ENCODE measurements at places on chromosomes 3 and 15.

- no peak for DNase-seq
Measured at GRCh38 chr15:45873781-45874180, 239.0 kb downstream of the SQOR start.

DNA sequence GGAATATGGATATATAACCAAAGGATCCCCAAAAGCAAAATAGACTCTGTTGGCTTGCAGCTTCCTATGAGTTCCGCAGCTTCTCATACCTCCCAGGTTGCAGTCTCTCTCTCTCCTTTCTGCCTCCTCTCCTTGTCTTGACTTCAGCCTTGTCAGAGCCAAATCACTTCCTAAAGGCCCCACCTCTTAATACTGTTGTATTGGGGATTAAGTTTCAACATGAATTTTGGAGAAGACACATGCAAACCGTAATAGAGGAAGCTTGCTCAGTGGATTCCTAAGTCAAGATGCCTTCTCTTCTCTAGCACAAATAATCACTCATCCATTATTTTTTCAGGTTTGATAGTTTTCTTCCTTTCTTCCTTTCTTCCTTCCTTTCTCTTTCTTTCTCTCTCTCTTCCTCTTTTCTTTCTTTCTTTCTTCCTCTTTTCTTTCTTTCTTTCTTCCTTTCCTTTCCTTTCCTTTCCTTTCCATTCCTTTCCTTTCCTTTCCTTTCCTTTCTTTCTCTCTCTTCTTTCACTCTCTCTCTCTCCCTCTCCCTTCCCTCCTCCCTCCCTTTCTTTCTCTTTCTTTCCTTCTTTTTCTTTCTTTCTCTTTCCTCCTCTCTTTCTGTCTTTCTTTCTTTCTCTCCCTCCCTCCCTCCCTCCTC is 411.3 kb upstream of the TPM1 start:
- no peak for DNase-seq

- DNase-seq: no peak
Measured at GRCh38 chr15:91780387-91780786, 73.1 kb upstream of the SLCO3A1 start.

- no peak for DNase-seq
Measured at GRCh38 chr3:94036909-94037507, 8.6 kb upstream of the STX19 start.

DNA sequence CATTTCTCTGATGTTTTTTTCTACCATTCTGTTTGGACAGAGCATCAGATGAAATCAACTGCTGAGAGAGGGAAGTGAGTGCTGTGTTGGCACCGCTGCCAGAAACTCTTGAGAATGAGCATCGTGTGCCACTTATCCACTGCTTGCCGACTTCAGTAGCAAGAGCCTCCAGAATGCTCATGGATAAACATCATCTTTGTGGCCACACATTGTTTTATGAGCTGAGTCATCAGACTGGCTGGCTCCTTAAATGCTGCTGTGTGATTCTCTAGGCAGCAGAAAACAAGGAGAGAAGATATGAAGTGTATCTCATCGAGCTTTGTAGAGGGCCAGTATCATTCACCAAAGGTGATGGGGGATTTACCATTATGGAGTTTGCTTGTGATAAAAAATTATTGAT is 3.4 kb upstream of the DOCK3 start:
- DNase-seq: no peak

DNA sequence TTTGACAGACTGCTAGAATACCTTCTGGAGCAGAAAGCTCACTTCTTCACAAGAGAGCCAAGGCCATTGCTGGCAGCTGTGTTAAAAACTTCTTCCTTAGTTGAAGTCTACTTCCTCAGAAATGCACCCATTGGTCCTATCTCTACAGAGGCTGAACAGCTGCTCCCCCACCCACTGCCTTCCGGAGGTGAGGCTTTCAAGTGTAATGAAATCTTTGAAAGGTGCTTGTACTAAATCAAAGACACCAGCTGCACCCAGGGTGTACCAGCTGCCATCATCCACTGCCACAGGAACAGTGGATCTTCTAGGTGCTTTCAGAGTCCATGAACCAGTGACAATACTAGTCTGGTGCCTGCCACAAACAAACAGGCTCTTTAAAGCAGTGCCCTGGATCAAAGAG is 26.4 kb upstream of the HERC1 start:
- peak; percentile 73 for DNase-seq

DNA sequence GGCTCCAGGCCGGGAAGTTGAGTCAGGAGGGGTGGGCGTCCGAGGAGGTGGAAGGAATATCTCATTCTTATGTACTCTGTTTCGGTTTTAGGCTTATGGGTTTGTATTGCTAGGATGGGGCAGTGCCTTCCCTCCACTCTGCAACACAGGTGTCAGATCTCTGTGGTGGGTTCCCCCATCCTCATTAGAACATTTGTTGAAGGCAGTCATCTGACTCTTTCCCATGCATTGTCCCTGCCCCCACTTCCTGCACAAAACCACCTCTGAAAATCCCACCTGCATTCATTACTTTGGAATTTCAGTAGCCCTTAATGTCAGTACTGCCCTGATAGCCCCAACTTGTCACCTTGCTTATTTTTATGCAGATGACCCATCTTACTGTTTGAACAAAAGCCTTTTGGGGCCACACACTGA is 29.5 kb downstream of the GYG1 start:
- no peak for DNase-seq

GRCh38 chr3:77147836-77148578 is 108.1 kb downstream of the ROBO2 start:
- no peak for DNase-seq

- no peak for DNase-seq
Measured at GRCh38 chr3:125313060-125313635, 62.0 kb downstream of the ZNF148 start.

DNA sequence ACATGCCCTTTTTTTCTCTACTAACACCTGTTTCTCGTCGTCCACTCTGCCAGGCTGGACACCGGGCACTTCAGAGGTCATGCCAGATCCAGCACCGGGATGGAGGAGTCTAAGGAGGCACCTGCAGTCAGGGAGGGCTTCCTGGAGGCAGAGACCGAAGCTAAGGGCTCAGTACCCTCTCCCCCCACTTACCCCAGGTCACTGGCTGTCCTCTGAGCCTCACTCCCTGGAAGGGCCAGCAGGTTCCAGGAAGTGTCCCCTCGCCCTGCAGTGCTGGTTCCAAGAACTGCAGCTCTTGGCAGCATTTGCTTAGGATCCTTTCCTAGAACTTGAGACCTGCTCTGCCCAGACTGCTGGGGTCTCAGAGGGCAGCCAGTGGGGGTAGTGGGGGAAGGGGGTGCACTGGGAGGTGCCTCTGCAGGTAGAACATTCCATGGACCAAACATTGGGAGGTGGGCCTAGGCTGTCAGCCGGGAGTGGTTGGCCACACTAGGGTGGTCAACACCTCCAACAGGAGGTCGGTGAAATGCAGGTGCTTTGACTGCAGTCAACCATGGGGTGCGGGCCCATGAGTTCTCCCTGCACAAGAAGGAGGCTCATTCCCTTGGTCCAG is 11.3 kb downstream of the CISH start:
- DNase-seq: no peak

DNA sequence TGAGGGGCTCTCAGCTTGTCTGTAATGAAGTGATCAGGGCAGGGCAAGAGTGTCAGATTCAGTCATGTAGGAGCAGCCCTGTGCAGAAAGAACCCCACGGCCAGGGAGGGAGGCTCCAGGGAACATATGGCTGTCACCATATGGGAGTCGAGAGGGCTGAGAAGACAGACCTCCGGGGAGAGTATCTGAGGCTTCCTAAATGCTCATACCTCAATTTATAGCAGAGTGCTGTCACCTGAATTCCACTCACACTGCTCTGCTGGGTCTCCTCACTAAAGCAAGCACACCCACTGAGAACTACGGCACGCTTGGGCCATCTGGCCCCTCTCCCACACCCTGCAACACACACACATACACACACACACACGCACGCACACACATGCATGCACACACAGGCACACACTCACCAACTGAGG is 92.3 kb upstream of the TJP1 start:
- DNase-seq: no peak

DNA sequence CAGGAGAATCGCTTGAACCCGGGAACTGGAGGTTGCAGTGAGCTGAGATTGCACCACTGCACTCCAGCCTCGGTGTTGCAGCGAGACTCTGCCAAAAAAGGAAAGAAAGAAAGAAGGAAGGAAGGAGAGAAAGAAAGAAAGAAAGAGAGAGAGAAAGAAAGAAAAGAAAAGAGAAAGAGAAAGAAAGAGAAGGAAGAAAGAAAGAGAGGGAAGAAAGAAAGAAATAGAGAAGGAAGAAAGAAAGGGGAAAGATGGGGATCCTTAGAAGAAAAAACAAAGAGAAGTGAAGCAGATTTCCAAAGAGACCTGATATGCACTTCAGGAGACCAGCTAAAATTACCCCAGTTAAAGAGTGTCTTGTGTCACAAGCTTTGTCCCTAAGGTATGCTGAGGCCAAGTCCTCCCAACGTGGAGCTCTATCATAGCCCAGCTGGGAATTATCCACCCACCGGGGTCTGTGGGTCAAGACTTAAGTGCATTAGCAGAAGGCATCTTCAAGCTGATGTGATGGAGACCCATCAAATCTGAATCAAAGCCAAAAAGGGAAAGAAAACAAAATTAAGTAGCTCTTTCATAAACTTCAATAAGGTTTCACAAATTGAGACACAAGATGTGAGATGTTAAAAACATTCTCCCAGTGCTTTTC is 17.8 kb upstream of the AKAP13 start:
- DNase-seq: no peak

DNA sequence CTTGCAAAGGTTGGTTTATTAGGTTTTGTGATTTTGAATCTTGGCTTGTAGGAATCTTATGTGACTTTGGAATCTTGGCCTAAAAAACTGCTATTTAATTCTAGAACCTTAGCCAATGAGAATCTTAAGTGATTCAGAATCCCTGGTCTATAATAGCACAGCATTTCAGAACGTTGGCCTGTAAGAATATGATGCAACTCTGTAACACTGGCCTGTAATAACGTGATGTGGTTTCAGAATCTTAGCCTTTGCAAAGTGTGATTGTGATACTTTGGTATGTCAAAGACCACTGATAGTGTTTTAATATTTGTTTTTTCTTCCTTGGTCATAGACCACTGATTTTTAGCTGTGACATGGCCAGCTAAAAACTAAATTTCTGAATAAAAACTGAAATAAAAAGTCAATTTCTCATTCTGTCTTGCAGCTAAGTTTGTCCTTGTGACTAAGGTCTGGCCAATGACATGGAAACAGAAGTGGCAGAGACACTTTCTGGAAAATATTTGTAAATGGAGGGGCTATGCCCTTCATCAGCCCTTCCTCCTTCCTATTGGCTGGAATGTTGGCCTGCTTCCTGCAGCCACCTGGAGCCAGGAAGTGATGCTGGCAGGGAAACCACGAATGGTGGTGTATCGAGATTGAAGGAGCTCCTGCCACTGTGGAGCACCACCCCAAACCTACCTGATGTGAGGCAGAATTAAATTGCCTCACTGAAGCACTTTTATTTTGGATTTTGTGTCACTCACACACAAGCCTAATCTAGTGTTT is 42.3 kb upstream of the CORO2B start:
- no peak for DNase-seq

- no peak for DNase-seq
Measured at GRCh38 chr15:92271179-92271578, 122.5 kb upstream of the ST8SIA2 start.

GRCh38 chr3:81579744-81580143 is 181.7 kb downstream of the GBE1 start:
- DNase-seq: no peak

- no peak for DNase-seq
Measured at GRCh38 chr3:152100491-152101132, 168.1 kb upstream of the MBNL1 start.

DNA sequence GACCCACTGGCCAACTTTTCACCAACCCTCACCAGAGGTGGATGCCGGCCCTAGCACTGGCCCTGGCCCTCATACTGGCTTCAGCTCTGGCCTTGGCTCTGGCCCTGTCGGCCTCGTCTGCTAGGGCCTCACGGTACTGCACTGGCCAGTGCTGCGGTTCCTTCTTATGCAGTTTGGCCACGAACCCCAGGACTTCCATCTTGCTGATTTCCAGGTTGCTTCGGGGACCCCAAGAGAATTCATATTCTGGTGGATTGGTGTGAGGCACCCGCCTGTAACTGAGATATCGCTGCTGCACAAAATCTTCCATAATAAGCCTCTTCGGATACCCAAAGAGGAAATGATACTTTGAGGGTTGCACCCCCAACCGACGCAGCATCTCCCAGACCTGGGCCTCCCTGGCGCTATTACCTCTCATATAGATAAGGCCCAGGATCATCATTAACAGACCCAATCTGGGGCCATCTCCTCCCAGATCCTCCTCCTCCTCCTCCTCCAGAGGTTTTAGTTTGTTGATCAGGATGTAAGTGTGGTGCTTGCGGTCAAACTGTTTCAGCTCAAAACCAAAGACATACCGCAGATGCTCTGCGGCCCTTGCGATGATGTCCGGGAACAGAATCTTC is 883 bp downstream of the MAGEF1 start:
- DNase-seq: peak; percentile 64

DNA sequence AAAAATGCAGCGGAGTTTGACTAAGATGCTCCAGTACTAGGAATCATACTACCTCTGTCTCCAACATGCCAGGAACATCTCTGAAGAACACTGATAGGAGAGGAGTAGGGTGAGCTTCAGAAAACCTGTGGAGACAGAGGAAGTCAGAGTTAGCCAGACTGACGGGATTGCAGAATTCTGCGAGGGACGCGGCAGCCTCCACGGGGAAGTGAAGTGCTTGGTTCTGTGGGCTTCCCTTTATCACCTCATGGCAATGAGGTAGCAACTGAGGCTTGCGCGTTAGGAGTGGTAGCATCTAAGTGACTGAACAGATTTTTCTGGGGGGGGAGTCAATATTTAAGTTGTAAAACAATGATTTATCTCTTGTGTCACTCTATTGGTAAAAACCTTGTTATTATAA is 226.3 kb downstream of the MCTP2 start:
- DNase-seq: no peak

GRCh38 chr3:103976931-103977339 is 1389.8 kb upstream of the ALCAM start:
- no peak for DNase-seq

- DNase-seq: no peak
Measured at GRCh38 chr3:58029842-58030584, 21.8 kb downstream of the FLNB start.

- DNase-seq: no peak
Measured at GRCh38 chr3:195820186-195820585, 8.5 kb upstream of the MUC4 start.

- DNase-seq: no peak
Measured at GRCh38 chr3:174335324-174335723, 523.8 kb upstream of the NAALADL2 start.

GRCh38 chr15:73228128-73228646 is 140.6 kb downstream of the HCN4 start:
- no peak for DNase-seq

DNA sequence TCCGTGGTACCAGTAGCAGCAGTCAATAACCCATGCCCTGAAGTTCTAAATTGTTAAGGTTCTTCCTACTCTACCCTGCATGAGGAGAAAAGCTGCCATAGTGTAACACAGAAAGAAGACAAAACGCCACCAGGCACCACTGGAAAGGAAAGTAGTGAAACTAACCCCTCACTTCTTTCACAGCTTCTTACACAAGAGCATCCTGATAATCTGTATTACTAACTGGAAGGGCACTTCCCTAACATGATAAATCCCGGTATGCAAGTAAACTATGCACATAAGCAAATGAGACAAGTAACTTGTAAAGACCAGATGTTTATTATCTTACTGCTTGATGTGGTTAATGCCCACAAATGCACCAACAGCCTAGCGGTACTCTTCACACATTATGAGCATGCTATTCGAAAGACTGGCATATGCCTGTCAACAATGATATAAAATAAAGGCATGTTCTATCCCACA is 141.3 kb downstream of the ADAM10 start:
- DNase-seq: no peak

All from naive B cell (primary cell).